Tracheal epithelial cell (primary cell): ENCODE measurements at places on chromosomes 16 and 17. TPM values are rescaled to one million over a fixed set of nuclear protein-coding genes. Genes with fewer than 3 reads are reported as not detected.

PMP22 gene
- 0.48 TPM in 1 of 2 replicates, not detected in the other for total RNA-seq

LGALS9 gene
- total RNA-seq, result 0.96 TPM in 1 of 2 replicates, not detected in the other

DHX8 gene
- 23.4 and 31.3 TPM in 2 replicates for total RNA-seq

ZNF830 gene
- 10.6 and 12.4 TPM in 2 replicates for total RNA-seq

GLP2R gene
- under 0.01 TPM in 1 of 2 replicates, not detected in the other for total RNA-seq

CMTM2 gene
- not detected in 2 replicates for total RNA-seq

VMO1 gene
- total RNA-seq, result 0.72 and 1.1 TPM in 2 replicates

TBX4 gene
- total RNA-seq, result not detected in 2 replicates

C1QTNF8 gene
- total RNA-seq, result not detected in 2 replicates

IL21R gene
- 0.21 TPM in 1 of 2 replicates, not detected in the other for total RNA-seq

NDE1 gene
- 71.8 TPM in 2 replicates for total RNA-seq

KCNJ18 gene
- total RNA-seq, result not detected in 2 replicates

TMEM204 gene
- total RNA-seq, result under 0.01 and 0.72 TPM in 2 replicates
